ENCODE measurements at places on chromosomes 1 and 21. TPM values are rescaled to one million over a fixed set of nuclear protein-coding genes. Genes with fewer than 3 reads are reported as not detected.

DNA sequence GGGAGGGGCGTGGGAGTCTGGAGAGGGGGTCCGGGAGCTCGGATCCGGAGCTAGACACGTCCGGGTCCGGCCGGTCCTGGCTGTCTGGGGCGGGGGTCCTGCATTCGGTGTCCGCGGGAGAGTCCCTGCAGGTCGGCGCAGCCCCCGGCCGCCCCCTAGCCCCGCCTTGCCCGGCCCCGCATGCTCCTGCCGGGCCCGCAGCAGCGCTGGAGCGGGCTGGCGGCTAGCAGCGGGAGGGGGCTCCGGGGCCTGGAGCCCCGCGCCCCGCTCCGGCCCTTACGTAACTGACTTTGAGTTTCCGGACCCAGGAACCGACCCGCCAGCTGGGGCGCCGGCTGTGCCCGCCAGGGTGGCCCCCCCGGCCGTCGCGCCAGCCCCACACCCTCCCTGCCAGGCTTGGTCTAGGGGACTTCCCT lies 26.9 kb upstream of the EPB41 start:
- no peak for DNase-seq

DNA sequence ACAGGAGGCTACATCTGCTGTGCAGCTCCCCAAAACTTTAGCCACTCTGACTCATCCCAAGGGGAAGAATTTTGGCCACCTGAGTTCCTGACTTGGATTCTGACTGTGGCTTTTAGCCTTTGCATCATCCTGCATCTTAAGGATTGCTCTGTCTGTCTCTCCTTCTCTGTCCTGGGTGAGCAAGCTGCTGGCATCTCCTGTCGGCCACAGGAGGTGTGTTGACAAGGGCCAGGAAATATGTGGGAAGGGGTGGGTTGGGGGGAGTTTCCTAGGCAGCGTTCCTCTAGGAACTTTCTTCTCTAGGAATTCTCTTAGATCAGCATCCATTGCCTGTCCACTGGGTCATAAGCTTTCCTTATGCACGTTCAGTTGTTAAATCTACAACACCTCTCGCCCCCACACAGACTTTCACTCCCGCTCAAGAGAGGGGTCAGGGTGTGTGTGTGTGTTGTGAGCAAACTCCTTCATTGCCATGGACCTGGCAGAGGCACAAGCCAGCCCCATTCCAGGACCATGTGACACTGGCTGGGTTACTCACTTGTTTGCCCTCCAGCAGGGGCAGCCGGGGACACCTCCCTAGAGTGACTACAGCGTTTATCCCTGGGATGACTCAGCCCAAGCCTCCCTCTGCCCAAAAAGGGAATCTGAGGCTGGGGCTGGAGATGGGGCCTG lies 145.0 kb upstream of the DUSP10 start:
- DNase-seq, result peak; percentile 87

DNA sequence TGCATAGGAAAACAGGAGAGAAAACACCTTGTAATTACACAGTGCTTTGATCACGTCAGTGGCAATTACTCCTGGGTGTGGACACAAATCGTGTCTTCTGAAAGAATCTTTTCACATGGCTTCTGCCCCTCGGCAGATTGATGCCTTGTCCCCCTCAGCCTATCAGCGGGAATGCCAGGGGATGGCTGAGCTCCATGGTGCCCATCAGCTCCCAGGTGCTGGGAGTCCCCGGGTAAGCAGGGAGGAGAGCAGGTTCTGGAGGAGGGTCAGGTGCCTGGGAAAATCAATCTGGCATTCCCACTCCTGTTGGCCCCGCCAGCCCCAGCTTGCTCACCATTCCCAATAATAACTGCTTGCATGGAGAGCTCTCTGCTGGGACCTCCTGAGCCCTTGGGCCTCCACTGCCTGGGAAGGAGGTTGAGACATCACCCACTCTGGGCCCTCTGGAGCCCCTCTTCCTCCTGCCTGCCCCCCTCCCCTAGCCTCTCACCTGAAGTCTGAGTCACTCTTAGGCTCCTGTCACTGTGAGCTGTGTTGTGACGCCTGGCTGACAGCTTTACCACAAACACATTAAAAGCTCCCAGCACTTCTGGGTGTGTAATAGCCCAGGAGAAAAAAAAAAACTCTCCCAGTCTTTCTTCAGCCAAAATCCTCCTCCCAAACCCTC lies 4.9 kb downstream of the CAMK2N1 start:
- no peak for DNase-seq

DNA sequence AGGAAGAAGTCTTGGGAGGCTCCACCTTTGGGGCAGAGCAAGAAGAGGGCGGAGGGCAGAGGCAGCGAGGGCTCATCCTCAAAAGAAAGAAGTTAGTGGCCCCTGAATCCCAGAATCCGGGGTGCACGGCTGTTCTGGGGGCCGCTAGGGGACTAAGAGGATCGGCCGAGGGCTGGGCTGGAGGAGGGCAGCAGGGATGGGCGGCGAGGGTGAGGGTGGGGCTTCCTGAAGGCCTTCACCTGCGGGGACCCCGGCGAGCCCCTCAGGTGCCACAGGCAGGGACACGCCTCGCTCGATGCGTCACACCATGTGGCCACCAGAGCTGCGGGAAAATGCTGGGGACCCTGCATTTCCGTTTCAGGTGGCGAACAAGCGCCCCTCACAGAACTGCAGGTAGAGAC lies 23.9 kb downstream of the COL6A1 start:
- DNase-seq, result no peak

GRCh38 chr1:59718989-59719360 lies 95.8 kb upstream of the HOOK1 start:
- no peak for DNase-seq

DNA sequence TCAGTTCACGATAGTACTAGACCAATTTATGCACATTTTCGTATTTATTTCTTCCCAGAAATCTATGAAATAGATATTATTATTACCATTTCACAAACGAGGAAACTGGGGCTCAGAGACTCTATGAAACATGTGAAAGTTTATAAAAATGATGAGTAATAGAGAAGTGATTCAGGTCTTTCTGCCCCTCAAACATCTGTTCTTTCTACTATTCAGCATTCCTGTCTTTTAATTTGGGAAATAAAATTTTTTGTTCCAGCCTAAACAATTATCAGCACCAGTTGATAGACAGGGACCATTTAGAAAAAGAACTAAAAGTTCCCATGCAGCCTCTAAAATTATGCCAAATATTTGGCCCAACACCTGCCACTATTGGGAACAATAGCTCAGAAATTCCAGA lies 585.1 kb downstream of the PTPRC start:
- no peak for DNase-seq

DNA sequence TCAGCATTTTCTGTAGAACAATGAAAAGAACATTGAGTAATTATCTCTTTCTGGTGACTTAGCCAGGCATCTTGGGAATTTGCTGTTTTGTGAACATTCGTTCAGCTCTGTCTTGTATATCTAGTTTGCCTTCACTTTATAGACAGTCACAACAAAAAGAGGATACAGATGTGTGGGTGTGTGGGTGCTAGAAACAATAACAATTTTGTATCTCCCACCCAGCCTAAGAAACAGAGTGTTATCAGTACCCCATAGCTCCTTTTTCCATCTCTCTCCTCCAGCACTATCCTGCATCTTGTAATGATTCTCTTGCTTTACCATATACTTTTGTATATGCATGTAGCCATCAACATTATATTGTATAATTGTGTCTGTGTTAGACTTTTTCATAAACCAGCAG lies 33.0 kb downstream of the AK4 start:
- DNase-seq, result no peak

- no peak for DNase-seq
These were observed 25.8 kb upstream of the EVA1B start for GRCh38 chr1:36349241-36349671.

- DNase-seq, result no peak
These were observed 239.7 kb upstream of the KCNK2 start for GRCh38 chr1:214842856-214843255.

- no peak for DNase-seq
These were observed 18.5 kb upstream of the RAB4A start for GRCh38 chr1:229252228-229252984.

DNA sequence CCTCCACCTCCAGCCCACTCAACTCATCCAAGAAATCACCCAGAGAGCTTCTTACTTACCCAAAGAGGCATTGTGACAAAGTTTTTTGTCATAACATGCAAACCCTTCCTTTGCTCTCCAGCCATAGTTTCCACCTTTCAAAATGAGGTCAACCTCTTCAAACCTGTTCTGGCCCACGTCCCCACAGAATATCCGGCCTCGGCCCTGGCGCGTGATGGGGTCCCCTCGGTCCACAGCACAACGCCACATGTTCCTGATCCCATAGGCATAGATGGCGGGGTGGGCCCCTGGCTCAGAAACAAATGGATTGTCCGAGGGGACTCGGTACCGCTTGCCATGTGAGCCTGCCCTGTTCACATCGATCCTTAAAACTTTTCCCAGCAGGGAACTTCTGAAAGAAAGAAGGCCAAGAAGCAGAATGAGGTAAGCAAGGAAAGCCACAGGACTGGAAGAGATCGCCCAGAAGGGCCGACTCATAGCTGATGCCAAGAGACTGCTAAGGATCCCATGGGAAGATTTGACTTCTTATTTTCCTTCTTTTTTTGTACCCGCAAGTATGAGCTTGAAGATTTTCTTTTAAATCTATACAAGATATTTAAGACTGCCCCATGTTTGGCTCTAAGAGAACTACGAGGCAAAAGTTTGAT lies 7.8 kb downstream of the HHIPL2 start:
- DNase-seq, result no peak

DNA sequence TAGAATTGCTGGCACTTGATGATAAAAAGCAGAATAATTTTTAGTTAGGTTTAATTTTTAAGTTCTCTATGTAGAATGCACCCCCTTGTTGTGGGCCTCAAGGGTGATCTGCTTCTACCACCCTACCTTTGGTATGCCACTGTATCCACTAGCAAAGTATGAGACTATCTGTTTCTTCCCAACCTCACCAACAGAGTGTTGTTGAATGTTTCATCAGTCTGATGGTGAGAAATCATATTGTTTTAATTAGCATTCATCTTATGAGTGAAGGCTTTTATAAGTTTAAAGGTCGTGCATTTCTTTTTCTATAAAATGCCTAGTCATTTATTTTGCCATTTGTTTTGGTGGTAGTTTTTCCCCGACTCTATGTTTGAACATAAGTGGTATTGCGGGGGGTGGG lies 141.0 kb downstream of the MAGI3 start:
- DNase-seq, result no peak

GRCh38 chr1:20949871-20950590 lies 162.9 kb upstream of the HP1BP3 start:
- no peak for DNase-seq

DNA sequence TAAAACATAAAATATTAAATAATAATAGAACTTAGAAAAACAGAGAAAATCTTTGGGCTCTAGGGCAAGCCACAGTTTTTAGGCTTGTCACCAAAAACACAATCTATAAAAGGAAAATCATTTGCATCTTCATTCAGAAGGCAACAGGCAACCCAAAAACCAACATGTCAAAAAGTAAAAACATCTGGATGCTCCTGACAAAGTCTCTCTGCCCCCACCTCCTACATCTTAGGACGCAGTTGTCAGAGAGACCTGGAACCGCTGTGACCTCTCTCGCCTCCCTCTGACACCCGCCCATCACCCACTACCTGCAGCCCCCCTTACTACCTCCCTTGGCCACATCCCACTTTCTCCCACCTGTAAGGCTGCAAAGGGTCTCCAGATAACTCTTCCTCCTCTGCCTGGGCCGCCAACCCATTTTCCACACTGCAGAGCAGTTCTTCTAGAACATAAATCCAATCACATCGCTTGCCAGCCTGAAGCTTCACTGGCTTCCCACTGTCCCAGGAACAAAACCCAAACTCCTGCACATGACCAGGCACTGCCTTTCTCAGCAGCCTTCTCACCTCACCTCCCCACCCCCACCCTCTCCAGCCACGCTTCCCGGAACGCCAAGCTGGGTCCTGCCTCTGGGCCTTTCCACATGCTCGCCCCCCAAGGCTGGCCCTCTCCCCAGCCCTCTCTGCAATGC lies 14.7 kb downstream of the PRDM15 start:
- no peak for DNase-seq

DNA sequence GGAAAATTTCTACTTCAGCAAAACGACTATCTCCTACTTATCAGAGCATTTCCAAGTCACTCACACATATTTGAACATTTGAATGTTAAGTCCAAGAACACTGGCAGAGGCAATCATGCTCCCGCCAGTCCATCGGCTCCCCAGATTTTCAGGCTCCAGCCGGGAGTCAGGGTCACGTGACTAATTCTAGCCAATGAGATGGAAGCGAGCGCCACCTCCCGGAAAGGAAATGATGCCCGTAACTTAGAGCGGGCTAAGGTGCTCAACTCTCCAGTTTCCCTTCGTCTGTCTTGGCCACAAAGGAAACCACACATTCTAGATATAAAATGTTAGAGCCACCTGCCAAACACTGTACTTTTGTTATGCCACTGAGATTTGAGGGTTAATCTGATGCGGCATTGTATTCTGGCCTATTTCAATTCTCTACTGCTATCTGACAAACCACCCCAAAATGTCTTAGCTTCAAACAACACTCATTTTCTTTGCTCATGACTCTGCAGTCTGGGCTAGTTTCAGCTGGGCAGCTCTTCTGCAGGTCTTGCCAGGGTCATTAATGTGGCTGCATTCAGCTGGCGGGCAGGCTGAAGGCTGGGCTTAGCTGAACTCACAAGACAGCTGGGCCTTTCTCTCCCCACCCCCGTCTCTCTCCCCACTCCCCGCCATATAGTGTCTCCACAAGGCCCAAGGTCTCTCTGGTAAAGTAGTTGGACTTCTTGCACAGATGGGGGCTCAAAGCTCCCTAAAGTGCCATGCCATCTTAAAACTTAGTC lies 16.5 kb upstream of the LHX4 start:
- no peak for DNase-seq

GRCh38 chr1:23957096-23957495 lies 2.5 kb upstream of the PNRC2 start:
- peak; percentile 30 for DNase-seq

The PPIAL4G gene
- polyA plus RNA-seq, result not detected

The RCSD1 gene
- 0.03 TPM for polyA plus RNA-seq

The CCDC185 gene
- polyA plus RNA-seq, result not detected

The AMY1A gene
- not detected for polyA plus RNA-seq

The FCRL2 gene
- polyA plus RNA-seq, result not detected

The NCF2 gene
- 1.7 TPM for polyA plus RNA-seq

The FMO4 gene
- 1.4 TPM for polyA plus RNA-seq
